ENCODE measurements at places on chromosomes 16 and 17. TPM values are rescaled to one million over a fixed set of nuclear protein-coding genes. Genes with fewer than 3 reads are reported as not detected.

SPN gene
- polyA plus RNA-seq, result 2.0 TPM

SHISA9 gene
- polyA plus RNA-seq, result 4.6 TPM

TNFRSF12A gene
- polyA plus RNA-seq, result 6.7 TPM

TM4SF5 gene
- 1.1 TPM for polyA plus RNA-seq

GRCh38 chr17:74343526-74344284, 17.7 kb downstream of the KIF19 start:
- DNase-seq, result no peak

DNA sequence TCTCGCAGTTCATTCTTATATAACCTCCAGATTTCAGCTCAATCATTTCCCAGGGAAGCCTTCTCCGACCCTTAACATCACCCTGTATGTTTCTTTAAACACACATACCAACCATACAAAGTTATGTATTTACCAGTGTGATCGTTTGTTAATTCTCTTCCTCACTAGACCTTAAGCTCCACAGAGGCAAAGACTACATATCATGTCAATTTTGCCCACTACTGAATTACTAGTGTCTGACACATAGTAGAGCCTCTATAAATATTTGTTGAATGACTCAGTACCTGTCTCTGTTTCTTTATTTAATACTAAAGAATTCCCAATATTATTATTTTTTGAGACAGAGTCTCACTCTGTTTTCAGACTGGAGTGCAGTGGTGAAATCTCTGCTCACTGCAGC, 137.2 kb downstream of the SHISA9 start:
- DNase-seq, result no peak

DNA sequence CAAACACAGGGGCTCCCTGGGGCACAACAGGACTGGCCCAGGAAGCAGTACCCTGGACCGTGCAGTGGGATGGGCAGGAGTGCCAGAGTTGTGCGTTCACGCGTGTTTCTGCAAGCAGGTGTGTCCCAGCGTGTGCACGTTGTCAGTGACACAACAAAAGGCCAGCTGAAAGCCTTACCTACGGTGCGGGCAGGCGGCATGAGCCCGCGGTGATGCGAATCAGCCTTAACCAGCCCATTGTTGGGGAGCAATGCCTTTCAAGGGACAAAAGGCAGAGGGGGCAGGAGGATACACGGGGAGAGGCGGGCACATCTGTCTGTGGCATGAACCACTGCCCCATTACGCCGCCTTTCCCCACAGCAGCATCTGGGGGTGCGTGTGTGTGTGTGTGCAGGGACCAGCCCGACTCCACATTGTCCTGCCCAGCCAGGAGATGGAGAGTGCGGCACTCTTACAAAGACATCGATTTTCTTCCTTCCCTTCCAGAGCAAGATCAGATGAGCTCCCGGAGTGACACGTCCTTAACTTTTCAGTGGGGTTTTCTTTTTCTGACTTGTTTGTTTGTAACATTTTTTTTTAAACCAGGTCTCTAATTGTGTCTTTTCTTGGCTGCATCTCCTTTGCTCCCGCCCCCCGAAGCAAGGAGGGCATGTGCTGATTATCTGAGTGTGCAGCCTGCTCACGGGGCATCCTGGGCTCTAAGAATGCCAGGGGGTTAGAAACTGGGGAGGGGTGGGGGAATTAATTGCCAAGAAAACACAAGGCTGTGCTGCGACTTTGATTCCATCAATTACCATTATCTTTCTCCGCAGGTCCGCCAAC, 158.1 kb downstream of the ZNF423 start:
- no peak for DNase-seq

- DNase-seq, result no peak
Measured at GRCh38 chr16:81369888-81370504, 55.2 kb downstream of the GAN start.

- no peak for DNase-seq
Measured at GRCh38 chr16:86928523-86929011, 350.2 kb downstream of the FOXL1 start.

GRCh38 chr17:4074831-4075495, 67.9 kb downstream of the ZZEF1 start:
- DNase-seq, result peak; percentile 44

DNA sequence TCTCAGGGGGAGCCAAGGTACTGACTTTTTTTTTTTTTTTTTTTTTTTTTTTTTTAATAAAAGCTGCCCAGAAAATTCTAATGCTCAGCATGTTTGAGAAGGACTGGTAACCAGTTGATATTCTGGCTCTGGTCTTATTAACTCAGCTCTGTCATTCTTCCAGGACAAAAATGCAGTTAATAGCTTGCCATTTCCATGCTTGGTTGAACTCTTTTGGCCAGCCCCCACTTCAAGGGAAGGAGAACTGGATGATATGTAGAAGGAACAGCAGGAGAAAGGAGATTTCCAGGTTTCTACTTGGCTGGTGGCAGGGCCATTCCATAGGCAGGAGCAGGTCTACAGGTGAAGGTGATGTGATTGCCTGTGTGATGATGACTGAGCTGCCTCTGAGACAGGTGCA, 59.2 kb upstream of the TANC2 start:
- no peak for DNase-seq

GRCh38 chr17:50196036-50196435, 5.4 kb downstream of the COL1A1 start:
- DNase-seq, result no peak

- no peak for DNase-seq
Measured at GRCh38 chr17:57408071-57408811, 151.9 kb downstream of the MSI2 start.

DNA sequence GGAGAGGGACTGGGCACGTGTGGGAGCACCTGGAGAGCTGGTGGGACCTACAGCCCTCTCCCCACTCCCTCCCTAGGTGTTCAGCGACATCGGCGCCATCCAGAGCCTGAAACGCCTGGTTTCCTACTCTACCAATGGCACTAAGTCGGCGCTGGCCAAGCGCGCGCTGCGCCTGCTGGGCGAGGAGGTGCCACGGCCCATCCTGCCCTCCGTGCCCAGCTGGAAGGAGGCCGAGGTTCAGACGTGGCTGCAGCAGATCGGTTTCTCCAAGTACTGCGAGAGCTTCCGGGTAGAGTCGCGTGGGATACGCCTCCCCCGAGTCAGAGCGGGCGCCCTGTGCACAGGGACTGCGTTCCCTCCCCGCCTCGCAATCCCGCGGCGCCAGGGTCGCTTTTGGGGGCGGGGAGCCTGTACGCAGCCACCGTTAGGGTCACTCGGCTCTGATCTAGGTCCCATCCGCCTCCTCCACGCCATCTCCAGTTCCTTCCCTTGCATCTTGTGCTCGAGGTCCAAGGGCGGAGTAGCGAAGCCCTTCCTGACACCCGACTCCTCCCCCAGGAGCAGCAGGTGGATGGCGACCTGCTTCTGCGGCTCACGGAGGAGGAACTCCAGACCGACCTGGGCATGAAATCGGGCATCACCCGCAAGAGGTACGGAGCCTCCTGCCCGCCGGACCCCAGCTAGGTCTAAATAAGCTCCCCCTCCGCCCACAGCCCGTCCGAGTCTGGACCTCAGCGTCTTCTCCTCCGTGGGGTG, 13.0 kb downstream of the SARM1 start:
- peak; percentile 37 for DNase-seq

DNA sequence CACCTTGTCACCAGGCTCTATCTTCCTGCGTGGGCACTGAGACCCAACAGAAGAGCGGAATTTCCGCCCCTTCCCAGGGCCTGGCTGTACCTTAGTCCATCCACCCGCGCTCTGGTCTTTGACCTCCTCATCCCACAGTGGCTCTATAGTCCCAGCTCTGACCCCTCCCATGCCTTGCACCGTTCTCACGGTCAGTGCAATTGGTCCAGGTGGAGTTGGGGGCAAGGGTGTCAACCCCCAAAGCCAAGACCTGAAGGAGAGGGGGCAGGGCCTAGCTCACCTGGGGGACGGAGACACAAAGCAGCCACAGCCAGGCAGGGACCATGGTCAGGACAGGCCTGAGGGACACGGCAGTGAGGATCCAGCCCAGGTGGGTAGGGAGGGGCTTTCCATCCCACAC, 944 bp downstream of the CDH16 start:
- DNase-seq, result no peak

DNA sequence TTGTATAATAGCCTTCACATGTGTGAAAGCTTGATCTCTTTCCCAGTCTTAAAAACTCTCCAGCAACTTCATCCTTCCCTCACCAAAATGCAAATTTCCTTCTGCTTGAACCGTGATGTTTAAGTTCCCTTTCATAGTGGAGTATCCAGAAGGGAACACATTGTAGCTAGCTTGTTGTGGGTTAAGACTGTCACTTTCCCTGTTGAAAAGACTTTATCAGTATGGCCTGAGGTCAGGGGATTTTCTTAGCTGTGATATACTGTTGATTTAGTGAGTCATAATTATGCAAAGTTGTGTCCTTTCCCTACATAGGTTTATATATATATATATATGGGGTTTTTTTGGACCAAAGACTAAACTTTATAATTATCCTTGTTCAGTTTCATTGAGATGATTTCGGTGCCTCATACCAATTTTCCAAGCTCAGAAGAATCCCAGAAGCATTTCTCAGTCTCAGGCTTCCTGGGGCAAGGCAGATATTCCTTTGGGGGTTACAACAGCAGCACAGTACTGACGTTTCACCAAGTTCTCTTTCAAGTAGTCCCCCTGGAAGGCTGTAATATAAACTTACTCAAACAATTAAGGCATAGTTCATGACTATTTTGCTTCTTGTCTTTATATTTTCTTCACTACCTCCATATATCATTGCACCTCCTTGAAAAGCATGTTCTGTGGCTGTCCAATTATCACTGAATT, 35.7 kb downstream of the ESRP2 start:
- no peak for DNase-seq

- no peak for DNase-seq
Measured at GRCh38 chr17:56742601-56743000, 91.1 kb downstream of the C17orf67 start.

GRCh38 chr17:57210224-57210553, 46.1 kb upstream of the MSI2 start:
- DNase-seq, result no peak

- DNase-seq, result no peak
Measured at GRCh38 chr16:1525871-1526607, 7.4 kb upstream of the TMEM204 start.

DNA sequence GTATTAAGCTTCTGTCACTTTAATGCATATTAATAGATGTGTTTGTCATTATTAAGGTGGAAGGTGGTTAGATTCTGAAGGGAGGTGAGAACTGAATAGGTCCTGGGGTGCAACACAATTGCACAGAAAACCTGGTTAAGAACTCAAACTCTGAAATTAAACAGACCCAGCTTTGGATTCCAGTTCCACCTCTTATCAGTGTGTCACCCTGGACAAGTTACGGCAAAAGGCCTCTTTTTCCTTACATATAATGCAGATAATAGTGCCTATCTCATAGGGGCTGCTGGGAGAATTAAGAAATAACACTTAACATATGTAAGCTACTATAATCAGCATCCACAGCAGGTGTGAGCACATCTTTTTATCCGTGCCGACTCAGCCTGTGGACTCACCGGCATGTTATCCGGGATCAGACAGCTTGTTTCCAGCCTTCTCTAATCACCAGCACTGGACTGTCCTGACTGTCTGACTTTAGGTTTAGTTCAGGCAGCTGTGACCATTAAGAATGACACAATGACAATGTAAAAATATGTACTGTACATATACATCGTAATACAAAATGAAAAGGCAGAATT, 31.4 kb downstream of the TEX2 start:
- no peak for DNase-seq

All from left kidney (tissue), 8 donors.